ENCODE measurements at places on chromosomes 1 and 21.

DNA sequence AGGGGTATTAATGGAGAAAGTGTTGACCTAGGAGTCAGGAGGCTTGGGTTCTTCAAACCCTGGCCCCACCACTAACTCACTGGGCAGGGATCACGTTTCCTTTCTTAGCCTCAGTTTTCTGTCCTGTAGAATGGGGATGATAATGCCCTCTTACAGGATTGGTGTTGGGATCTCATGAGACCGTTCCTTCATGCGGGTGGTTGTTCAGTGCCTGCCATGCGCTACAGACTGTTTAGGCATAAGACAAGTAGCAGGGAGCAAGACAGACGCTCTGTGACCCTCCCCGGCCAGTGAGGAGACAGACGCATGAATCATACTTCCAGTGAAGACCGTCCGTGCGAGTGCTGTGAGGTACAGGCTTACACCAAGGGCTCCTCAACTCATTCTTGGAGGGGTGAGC lies 81.7 kb downstream of the MAN1C1 start:
- no peak for DNase-seq

- no peak for DNase-seq
These were observed 3.6 kb upstream of the SPRR3 start for GRCh38 chr1:152997901-152998300.

- DNase-seq = no peak
These were observed 1.7 kb upstream of the ACTRT2 start for GRCh38 chr1:3019516-3020051.

DNA sequence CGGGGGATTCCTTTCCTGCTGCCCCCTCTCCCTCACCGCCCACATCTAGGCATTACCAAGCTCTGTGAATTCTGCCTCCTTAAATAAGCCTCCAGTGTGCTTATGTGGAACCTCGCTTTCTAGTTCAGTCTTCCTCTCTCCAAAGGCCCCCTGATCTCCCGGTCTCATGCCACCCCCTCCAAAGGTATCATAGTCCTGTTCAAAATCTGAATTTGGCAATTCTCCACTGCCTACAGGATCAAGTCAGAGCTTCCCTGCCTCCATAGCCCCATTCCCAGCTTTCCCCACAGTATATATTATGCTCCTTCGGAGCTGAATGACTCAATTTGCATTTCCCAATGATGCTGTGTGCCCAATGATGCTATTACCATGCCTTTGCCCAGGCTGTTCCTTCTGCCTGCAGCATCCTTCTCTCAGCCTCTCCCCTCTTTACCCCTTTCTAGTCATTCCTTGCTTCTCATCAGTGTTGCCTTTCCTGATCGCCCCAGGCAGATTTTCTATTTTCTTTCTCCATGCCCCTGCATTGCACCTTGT lies 1.7 kb downstream of the AZIN2 start:
- DNase-seq = no peak
